Sciatic nerve (tissue), 2 donors: ENCODE measurements at places on chromosomes 13 and 19. TPM values are rescaled to one million over a fixed set of nuclear protein-coding genes. Genes with fewer than 3 reads are reported as not detected.
A peak's percentile ranks its signal among the peaks of the same experiment; 100 is the strongest.

POLR2I gene
- total RNA-seq, result 60.5 TPM

ATXN8OS gene
- not detected for total RNA-seq

KLK2 gene
- total RNA-seq, result not detected

DNA sequence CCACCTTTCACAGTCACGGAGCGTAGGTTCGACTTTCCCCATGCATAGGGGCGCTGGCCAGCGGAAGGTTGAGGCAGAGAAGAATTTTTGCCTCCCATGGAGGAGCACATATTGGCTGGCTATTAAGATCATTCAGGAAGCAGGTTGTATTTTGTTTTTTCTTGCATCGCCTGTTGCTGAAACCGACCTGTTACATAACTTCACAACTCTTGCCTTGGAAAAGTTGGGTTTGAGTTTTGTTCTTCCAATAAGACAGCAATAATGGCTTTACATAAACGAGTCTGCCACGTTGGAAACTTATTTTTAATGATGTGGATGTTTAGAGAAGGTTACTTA, 1.4 kb downstream of the UPF1 start:
- no peak for DNase-seq

DNA sequence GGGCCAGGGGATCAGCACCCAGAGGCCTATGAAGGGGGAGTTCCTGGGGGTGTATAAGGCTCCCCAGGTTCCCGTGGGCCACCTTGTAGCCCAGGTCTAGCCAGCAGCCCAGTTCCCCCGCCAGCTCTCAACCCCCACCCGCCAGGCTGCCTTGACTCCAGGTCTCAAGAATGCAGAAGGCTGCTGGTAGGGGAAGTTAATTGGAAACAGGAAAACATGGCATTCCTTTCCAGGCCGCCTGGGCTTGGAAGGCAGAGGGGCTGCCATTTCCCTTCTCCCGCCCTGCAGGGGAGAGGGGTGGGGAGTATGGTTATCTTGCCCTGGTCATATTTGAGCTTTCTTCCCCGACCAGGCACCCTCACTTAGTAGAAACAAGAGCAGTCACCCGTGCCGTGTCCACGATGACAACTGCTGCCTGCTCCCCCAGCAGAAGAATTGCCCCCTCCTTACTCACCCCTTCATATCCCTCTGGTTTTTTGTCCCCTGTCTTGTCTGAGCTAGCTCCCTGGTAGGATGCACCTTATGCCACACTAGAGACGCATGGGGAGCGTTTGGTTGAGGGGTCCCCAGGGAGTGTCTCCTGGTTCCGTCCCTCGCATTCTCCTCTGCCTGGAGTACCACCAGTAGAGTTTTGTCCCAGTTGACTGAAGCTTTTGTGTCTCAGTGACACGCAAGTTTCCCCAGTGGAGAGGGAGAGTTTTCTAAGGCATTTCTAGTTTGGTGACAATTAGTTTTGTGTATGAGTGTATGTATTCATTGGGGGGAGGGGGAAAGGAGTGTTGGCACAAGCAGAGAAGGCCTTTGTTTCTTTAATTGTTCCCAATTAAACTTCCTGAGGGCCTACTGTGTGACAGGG, 4.5 kb downstream of the BICRA start:
- no peak for DNase-seq

- DNase-seq, result no peak
Observed at GRCh38 chr19:32418155-32418554, 12.6 kb downstream of the DPY19L3 start.

GRCh38 chr13:67299751-67300150, 69.6 kb upstream of the PCDH9 start:
- no peak for DNase-seq

DNA sequence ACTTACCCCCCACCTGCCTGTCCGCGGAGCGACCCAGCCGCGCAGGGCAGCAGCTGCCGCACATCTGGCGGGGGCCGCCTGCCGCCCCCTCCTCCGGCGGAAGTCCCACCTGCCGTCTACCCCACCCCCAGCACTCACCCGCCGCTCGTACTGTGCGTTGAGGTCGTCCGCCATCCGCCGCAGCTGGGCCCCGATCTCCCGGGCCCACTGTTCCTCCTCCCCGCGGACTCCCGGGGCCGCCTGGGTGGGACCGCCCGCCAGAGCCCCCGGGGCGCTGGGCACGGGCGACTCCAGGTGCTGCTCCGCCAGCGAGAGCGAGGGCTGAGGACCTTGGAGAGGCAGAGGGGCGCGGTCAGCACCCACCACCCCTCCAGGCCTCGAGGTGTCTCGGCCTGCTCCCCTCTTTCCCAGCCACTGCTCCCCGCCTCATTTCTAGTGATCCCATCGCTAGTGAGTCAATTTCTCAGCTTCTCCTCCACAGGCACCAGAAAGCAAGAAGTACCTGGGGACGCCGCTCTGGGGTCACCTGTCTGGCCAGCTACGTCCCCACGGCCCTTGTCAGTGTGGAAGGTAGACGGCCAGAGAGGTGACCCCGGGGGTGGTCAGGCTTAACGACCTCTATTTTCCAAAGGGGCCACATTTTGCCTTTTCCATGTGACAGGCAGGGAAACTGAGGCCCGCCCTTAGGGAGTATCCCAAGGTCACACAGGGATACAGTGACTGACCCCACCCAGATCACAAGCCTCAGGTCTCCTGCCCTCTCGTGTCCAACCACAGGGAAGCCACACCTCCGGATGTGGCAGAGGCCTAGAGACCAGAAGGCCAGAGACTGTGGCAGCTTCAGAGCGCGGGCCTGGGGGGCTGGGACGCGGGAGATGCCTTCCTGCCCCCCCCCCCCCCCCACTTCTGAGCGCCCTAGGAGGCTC, 4.3 kb downstream of the BBC3 start:
- peak; percentile 87 for DNase-seq

- DNase-seq, result no peak
Observed at GRCh38 chr19:1671716-1672037, 19.3 kb upstream of the TCF3 start.
